AG04449 (cell line): ENCODE measurements at places on chromosomes 16 and 17.

- DNase-seq = no peak
Measured at GRCh38 chr16:67236563-67237395, 9.8 kb downstream of the TMEM208 start.

DNA sequence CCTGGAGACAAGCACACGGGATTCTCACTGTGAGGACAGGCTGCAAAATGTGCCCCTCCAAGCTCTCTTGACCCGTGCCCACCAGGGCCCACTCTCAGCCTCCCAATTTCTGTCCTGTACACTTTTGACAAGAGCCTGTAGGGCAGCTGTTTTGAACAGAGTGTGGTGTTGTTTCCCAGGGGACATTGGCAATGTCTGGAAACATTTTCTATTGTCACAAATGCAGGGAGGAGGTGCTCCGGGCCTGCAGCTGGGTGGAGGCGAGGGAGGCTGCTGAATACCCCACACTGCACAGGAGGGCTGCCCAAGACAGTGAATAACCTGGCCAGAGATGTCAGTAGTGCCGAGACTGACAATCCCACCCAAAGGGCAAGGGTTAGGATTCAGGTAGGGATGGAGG, 10.5 kb downstream of the CEP295NL start:
- DNase-seq = no peak

DNA sequence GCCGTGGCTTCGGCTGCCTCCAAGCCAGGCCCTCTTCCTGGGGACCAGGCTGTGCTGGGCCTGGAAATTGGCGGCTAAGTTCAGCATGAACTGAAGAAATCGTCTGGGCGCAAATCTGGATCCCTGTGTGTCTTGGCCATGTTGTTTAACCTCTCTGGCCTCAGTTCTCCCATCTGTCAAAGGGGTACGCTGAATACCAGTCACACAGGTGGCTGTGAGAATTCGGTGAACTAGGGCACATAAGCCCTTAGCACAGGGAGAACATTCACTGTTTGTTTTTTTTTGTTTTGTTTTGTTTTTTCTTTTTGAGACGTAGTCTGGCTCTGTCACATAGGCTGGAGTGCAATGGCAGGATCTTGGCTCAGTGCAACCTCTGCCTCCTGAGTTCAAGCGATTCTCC, 19.0 kb downstream of the LASP1 start:
- no peak for DNase-seq

- peak; percentile 95 for DNase-seq
Measured at GRCh38 chr17:12637015-12637414, 28.7 kb upstream of the MYOCD start.

- no peak for DNase-seq
Measured at GRCh38 chr16:75599452-75600277, 23.4 kb downstream of the ADAT1 start.
